ENCODE measurements at places on chromosomes 1 and 21. TPM values are rescaled to one million over a fixed set of nuclear protein-coding genes. Genes with fewer than 3 reads are reported as not detected.

The REN gene
- total RNA-seq = not detected

The LCE6A gene
- total RNA-seq = not detected

The HMCN1 gene
- total RNA-seq = 14.6 TPM

The UBL4B gene
- total RNA-seq = not detected

The VANGL2 gene
- total RNA-seq = 62.5 TPM

- H3K36me3 ChIP-seq = no peaks in the 10 kb centered on the region
- no peak overlapping the region for H3K27ac ChIP-seq
- no peaks in the 10 kb centered on the region for H3K27me3 ChIP-seq
- H3K4me3 ChIP-seq = no peak overlapping the region
- no peak for DNase-seq
- H3K4me1 ChIP-seq = no peaks in the 10 kb centered on the region
Observed at GRCh38 chr1:30633294-30633693, 90.1 kb downstream of the MATN1 start.

DNA sequence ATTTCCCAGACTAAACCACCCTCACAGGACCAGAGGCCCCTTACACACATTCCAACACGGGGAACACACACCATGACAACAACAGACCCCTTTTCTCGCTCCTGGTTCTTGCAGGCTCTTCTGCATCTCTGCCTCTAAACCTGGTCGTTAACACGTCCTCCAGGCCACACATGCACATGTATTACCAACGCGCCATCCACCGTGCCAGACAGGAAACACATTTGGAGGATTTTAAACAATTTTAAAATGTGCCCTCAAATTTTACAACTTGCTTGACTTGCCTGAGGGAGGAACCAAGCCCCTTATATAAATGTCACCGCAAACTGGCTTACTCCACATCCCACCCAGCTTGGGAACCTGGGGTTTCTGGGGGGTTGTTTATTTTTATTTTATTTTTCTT lies 16.9 kb upstream of the EFNA1 start:
- H3K27me3 ChIP-seq = no peaks in the 10 kb centered on the region
- H3K4me3 ChIP-seq = no peak overlapping the region
- H3K27ac ChIP-seq = no peak overlapping the region
- no peak for DNase-seq
- no peaks in the 10 kb centered on the region for H3K36me3 ChIP-seq

DNA sequence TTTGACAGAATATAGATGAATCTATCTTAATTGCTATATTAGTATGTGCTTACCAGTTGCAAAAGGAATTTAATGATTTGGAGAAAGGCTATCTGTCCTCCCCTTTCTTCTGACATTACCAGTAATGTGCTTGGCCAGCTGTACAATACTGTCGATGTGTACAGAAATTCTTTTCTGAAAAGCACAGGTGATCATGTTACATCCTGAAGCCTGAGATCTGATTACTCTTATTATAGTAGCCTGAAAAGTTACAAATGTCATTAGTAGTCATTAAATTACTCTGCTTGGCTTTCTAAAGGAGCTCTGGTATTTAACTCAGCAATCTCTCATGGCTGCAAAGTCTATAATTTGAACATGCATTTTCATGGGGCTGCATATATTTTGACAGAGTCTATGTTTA lies 209.8 kb downstream of the PTPRC start:
- H3K27ac ChIP-seq = no peak overlapping the region
- H3K36me3 ChIP-seq = no peaks in the 10 kb centered on the region
- no peaks in the 10 kb centered on the region for H3K4me1 ChIP-seq
- no peak overlapping the region for H3K4me3 ChIP-seq
- no peak for DNase-seq

GRCh38 chr21:27292229-27292628 lies 325.3 kb upstream of the ADAMTS5 start:
- H3K4me3 ChIP-seq = no peak overlapping the region
- no peaks in the 10 kb centered on the region for H3K4me1 ChIP-seq
- no peaks in the 10 kb centered on the region for H3K36me3 ChIP-seq
- H3K27ac ChIP-seq = no peak overlapping the region
- no peak for DNase-seq
- no peaks in the 10 kb centered on the region for H3K27me3 ChIP-seq

DNA sequence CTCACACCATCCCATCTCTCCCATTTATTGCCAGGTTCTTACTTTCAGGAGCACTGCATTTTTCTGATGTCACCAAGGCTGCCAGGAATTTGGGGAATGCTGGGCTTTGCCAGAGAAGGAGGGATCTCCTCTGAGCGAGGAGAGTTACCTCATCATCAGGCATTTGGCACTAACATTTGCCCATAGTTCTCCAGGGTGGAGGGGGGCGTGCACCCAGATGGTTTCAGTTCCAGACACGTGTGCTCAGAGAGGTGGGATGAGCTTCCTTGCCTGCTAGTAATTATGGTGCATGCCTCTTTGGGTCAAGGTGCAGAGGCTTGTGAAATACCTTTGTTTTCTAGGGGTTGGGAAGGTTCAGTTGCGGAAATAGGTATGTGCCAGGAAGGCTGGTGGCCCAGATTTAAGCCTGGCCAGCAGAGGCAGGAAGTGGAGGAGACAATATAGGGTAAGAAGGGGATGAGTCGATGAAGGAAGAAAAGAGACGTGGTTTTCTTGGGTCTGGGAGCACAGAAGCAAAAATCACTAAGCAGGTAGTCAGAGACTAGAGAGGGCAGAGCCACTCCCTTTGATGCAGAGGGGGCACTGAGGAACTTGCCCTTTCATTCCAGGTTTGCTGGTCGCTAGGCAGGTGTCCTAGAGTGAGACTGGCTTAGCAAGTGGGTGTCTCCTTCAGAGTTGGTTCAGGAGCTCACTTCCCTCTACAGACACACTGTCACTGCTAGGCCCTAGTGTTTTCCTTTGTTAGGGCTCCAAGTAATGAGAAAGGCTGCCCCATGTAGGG lies 7.2 kb downstream of the TUFT1 start:
- H3K4me3 ChIP-seq = 0 out of 2 replicates have a peak overlapping the region, but pooled peaks have one; percentile 5
- H3K4me1 ChIP-seq = peaks cover 14% of the 10 kb centered on the region
- DNase-seq = peak; percentile 59
- H3K27me3 ChIP-seq = no peaks in the 10 kb centered on the region
- H3K27ac ChIP-seq = peak overlapping the region; percentile 65

GRCh38 chr1:220056374-220056773 lies 10.1 kb upstream of the EPRS1 start:
- no peaks in the 10 kb centered on the region for H3K4me1 ChIP-seq
- no peak overlapping the region for H3K4me3 ChIP-seq
- no peak for DNase-seq
- H3K36me3 ChIP-seq = no peaks in the 10 kb centered on the region

Measured in H1 (cell line).